ENCODE measurements at places on chromosomes 11 and 22.

DNA sequence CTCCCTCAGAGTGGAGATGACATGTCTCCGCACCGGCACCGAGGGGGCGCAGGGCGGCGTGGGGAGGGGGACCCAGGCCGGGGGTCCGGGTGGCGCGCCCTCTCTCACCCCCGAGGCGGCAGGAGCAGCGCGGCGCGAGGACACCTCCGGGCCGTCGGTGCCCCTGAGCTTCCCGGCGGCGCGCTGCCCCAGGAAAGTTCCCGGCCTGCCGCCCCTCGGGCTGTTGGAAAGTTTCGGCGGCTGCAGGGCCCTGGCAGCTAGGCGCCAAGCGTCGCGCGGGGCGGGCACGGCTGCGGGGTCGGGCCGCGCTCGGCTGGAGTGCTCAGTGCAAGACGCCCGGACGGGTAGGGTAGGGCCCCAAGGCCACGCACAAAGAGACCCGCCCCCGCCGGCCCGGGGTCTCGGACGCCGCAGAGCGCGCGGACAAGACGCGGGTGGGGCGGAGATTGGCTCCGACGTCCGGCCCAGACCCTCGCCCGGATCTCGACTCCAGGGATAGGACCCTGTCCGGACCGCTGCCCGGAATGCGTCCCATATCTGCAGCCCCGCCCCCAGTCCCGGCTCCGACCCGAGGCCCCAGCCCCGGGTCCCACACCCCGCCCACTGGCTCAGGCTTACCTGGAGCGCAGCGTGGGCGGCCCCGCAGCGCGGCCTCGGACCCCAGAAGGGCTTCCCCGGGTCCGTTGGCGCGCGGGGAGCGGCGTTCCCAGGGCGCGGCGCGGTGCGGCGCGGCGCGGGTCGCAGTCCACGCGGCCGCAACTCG is 471 bp downstream of the ARVCF start:
- peak; percentile 15 for DNase-seq

DNA sequence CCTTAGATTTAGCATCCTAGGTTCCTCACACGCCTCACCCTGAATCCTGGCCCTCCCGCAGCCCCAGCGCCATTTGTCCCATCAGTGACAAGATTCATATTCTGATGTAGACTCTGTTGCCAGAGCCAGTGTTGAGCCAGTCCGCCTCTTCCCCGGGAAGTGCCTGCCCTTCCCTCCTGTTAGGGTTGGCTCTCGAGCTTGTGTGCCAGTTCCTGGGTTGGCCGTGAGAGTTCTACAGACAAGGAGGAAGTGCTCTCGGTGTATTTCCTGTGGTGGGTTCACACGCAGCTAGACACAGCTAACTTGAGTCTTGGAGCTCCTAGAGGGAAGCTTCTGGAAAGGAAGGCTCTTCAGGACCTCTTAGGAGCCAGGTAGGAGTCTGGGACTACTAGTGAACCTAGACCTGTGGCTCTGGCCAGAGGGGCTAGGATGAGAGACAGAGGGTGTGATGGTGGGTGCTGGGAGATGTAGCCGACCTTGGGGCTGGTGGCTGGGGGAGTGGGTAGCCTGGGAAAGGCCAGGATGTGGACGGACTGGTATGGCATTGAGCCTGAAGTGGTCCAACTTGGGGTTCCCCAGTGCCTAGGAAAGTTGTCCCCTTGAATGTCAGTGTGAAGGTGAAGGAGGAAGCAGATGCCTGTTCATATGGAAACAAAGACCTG is at the start of gene IL18BP:
Gene IL18BP, plus strand, starts transcription at position 261 of the 662 bp plus-strand sequence. CDS start 1,076 bp downstream, outside the sequence.
- DNase-seq: no peak

- DNase-seq: no peak
These were observed 54.4 kb downstream of the SLC17A6 start for GRCh38 chr11:22392561-22392960.

DNA sequence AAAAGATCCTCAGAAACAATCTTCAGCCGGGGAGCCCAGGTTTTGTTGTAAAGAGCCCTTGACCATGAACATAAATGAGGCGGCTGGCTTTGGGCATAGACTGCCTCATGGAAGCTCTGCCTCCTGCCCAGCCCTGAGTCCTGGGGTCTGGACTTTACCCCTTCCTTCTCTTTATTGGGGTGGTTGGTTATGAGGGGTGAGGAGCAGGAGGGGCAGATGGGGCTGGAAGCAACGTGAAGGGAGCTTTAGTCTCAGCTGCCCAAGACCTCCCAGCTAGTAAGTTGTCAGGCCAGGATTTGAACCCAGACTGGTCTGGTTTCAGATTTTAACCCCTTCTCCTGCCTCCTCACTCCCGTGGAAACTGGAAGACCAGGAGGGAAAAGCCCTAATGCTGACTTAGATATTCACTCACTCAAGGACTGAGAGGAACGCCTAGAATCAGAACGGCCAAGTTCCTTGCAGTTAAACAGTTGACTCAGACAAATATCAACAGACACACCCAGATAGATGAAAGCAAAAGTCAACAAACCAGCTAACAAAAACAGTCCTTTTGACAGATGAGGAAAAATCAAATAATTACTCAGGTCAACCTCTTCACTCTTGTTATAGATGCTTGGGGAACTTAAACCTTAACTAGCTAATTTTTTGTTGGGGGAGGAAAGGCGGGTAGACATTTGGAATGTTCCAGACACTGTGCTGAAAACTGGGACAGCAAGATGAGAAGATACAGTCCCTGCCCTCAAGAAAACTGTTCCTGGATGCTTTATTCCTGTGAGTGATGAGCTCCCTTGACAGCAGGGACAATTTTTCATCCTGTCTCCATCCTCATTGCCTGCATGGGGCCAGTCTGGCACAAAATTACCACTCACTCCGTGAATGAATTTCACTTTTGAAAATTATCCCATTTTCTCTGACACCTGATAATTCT is 20.8 kb upstream of the ARRB1 start:
- DNase-seq: no peak

DNA sequence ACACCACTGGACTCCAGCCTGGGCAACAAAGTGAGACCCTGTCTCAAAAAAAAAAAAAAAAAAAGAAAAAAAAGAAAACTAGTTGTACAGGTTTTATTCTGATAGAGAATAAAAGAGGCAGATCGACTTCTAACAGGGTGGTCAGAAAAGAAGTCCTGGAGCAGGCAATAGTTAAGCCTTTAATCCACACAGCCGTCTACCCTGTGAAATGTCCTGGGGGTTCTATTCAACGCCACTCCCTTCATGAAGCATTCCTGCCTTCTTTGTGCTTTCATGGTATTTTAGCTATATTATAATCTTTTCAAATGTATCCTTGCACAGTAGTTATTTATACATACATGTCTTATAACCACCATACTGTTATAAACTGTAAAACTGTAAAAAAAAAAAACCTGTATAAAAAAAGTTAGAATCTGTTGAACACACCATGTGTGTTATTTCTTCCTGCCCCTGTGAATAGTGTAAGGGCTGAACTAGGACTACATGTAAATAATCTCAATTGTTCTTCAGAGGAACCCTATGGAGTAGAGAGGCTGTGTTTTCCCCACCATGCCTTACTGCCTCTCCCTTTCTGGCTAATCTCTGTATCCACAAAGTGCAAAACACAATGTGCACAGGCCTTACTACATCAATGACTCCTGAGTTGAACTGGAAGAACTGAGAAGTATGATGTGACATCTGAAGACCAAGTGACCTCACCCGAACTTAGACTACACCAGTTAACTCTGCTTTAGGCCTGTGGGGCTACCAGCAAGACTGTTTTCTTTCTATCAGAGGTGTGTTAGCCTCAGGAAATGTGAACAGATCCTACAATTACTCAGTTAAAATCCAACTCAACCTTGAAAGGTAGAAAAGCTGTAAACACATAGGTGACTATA is 25.3 kb downstream of the PRCP start:
- no peak for DNase-seq

- no peak for DNase-seq
These were observed 34.9 kb upstream of the PHOX2A start for GRCh38 chr11:72278905-72279304.

- no peak for DNase-seq
These were observed 73.0 kb upstream of the PHF21B start for GRCh38 chr22:45082795-45083194.

GRCh38 chr11:44884056-44884455 is 66.6 kb downstream of the TP53I11 start:
- no peak for DNase-seq

DNA sequence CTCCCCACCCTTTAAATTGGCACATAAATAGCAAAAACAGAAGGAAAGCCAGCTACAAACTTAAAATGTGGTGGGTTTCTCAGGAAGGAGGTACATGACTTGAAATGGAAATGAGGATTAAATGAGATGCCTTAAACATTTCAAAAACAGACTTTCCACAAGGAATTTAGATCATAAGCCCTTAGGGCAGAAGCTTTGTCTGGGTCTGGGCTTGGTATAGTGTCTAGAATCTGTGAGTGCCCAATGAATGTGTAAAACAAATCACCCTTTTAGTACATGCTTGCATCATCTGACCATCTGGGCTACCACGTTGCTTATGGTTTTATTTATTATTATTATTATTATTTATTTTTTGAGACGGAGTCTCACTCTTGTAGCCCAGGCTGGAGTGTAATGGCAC is 37.1 kb upstream of the CREB3L1 start:
- no peak for DNase-seq

GRCh38 chr11:67442504-67443404 is 522 bp downstream of the CORO1B start:
- no peak for DNase-seq

GRCh38 chr22:46968848-46969247 is 206.4 kb downstream of the TBC1D22A start:
- DNase-seq: no peak

GRCh38 chr22:41910050-41911000 is 4.5 kb downstream of the SHISA8 start:
- no peak for DNase-seq

DNA sequence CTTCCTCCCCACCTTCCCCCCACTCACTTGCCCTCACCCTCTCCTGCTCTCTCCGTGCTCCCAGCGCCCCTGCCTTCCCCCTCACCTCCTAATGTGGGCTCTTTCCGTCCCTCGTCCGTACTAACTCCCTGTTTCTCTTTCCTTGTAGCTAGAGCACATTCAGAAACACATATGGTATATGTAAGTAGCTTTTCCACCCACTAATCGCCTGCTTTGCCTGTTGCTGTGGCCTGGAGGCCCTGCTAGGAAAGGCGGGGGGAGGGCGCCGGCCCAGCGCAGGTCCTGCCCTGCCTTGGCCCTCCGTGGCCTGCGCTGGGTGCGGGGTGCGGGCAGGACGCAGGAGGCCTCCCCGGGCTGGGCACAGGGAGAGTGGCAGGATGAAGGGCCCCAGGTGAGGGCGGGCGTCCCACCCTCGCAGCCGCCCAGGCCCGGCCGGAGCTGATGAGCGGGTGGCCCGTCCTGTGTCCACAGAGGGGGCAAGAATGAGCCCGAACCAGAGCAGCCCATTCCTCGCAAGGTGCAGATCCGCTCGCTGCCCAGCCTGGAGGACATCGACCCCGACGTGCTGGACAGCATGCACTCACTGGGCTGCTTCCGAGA is 41.7 kb downstream of the MOB2 start:
- DNase-seq: no peak

DNA sequence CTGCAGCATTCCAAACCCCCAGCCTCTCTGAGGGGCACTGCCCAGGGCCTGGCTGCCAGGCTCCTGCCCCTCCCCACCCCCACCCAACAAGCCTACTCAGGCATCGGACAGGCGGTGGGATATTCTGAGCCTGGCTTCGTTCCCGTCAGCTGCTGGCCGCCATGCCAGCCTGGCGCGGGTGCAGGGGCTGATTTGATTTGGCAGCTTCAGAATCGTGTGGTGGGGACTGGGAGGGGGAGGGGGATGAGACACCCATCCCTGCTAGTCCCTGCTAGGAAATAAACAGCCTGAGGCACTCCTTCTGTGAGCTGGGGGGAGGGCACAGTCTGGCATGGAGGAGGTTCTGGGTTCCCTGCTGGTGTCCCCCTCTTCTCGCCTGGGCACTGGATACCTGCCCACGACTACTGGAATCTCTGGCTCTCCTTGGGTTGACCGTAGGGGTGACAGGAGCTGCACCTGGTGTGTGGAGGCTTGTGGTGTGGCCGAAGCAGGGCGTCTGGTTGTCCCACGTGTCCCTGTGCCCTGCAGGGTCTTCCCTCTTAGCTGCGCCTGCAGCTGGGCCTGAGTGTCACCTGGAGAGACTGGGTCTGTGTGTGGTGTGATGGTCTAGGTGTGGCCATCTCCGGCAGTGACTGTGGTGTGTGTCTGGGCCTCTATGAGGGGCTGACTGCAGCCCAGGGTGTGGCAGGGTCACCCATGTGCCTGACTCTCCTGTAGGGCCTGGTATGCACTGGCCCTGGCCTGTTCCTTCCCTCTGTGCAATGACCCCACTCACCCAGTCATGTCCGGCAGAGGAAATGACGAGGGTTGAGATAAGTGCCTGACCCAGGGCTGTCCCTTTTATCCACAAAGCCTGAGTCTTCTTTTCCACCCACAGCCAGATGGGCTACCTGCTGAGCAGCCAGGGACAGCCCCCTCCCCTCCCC is 42.2 kb downstream of the PDE2A start:
- no peak for DNase-seq

GRCh38 chr11:29320196-29320595 is 696.6 kb downstream of the KCNA4 start:
- DNase-seq: no peak

DNA sequence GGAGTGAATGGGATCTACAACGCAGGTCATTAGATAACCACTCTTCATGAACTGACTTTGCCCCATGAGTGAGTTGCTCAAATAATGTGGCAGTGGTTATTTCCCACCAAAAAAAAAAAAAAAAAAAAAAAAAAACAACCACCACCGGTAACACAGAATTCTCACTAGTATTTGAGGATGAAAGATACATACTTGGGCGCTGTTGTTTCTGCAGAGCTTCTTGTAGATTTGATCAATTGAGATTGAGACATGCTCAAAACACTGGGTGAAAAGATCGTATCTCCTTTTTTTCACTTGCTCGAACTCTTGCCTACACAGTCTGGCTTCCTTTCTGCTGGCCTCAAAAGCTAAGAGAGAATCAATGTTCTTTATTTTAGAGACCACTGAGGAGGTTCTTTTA is 44.1 kb downstream of the FAM118A start:
- no peak for DNase-seq

GRCh38 chr11:44766112-44766971 is 39.6 kb downstream of the TSPAN18 start:
- DNase-seq: no peak

GRCh38 chr11:86749376-86749775 is 51.0 kb upstream of the PRSS23 start:
- DNase-seq: no peak

- no peak for DNase-seq
These were observed 45.9 kb upstream of the CARS1 start for GRCh38 chr11:3103076-3103475.

- no peak for DNase-seq
These were observed 1.4 kb upstream of the KCNQ1OT1 start for GRCh38 chr11:2701230-2701629.

GRCh38 chr11:117428856-117429229 is 101.2 kb downstream of the CEP164 start:
- DNase-seq: no peak

GRCh38 chr11:118074785-118075184 is 2.1 kb upstream of the TMPRSS4 start:
- DNase-seq: no peak

GRCh38 chr11:66346476-66347424 is 679 bp downstream of the B4GAT1 start:
- no peak for DNase-seq

- DNase-seq: no peak
These were observed 10.7 kb downstream of the PRPF19 start for GRCh38 chr11:60895687-60896086.

- no peak for DNase-seq
These were observed 69.7 kb downstream of the SLC17A6 start for GRCh38 chr11:22407921-22408320.
